ENCODE measurements at places on chromosomes 11 and 22. TPM values are rescaled to one million over a fixed set of nuclear protein-coding genes. Genes with fewer than 3 reads are reported as not detected.

DUSP8 gene
- 5.5 TPM for total RNA-seq

KRTAP5-7 gene
- total RNA-seq, result not detected

HBE1 gene
- total RNA-seq, result 3.2 TPM

NRXN2 gene
- total RNA-seq, result 0.15 TPM

MMP10 gene
- total RNA-seq, result not detected

C11orf21 gene
- 0.31 TPM for total RNA-seq

DNAJB7 gene
- not detected for total RNA-seq

ATF4 gene
- total RNA-seq, result 177 TPM

RBMXL2 gene
- 0.10 TPM for total RNA-seq

MAJIN gene
- total RNA-seq, result not detected

FOLR3 gene
- not detected for total RNA-seq

THY1 gene
- total RNA-seq, result 13.7 TPM

CYTH4 gene
- total RNA-seq, result 1.3 TPM

SLC5A1 gene
- total RNA-seq, result 0.03 TPM

C11orf54 gene
- 31.0 TPM for total RNA-seq

LMO2 gene
- 0.64 TPM for total RNA-seq

Data from Panc1 (cell line).